Central memory CD4-positive, alpha-beta T cell (primary cell): ENCODE measurements at places on chromosomes 16 and 17.
A peak's percentile ranks its signal among the peaks of the same experiment; 100 is the strongest.

DNA sequence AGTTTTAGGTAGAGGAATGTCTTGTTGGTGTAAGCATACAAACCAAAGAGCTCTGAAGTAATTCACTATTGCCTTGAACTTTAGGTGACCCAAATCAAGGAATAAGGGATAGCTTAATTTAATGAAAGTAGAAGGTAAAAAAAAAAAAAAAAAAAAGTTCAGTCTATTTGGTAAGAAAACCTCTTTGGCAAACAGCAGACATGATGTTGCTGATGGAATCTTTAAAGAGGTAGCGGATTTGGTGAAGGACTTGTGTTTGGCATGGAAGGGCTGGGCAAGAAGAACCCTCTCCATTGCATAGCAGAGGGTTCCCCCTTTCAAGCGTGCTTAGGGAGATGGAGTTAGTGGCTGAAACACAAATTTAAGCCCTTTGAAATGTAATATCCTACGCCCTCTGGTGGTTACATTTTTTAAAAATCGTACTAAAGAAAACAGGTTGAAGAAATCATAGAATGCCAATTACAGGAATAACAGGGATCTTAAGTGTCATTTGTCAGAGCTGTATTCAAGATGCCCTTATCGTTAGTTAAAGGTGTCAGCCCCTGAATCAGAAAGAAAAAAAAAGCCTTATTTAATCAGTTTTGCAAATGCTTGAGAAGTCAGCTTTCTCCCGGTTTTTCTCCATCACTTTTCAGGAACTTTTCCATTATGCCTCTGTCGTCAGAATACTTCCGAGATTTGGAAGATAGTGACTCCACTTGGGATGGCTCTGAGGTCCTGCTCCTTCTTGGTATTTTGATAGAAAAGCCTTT lies 383.1 kb downstream of the KCNJ2 start:
- no peak for DNase-seq

- no peak for DNase-seq
Measured at GRCh38 chr16:3915426-3916260, 35.1 kb upstream of the CREBBP start.

- no peak for DNase-seq
Measured at GRCh38 chr16:79899316-79899715, 298.8 kb upstream of the MAF start.

DNA sequence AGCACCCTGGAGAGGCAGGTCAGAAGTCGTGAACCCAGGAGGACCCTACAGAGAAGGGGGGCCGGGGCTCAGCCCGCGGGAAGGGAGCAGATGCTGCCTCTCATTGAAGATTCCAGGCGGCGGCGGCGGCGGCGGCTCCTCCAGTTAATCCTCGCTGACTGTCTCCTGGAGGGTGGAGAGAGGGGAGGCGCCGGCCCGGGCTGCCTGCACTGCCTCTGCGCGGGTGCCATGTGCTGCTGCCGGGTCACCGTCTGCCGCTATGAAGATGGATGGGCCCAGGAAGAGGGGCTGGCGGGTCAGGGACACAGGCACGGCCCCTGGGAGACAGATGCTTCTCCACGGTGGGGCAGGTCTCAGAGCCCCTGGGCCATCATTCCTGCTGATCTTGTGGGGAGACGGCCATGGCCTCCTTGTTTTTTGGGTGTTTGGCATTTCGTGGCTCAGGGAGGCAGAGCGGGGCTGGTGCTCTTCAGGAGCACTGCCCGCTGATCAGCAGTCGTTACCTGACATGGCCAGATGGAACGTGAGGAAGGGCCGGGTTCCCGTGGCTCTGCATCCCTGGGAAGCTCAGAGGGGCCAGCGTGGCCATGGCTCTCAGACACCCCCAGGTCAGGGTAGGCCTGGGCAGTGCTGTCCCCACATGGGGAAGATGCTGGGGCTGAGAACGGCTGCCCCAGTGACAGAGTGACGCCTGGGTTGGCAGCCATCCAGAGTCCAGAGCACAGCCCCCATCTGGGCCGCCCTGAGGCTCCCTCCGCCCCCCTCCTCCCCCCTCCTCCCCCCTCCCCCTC lies 36.1 kb downstream of the GINS2 start:
- DNase-seq: no peak

GRCh38 chr16:29663016-29663806 lies at the start of gene SPN:
SPN (plus strand) TSS chr16:29663247; CDS start chr16:29663729, 482 bp downstream.
- peak; percentile 35 for DNase-seq

- DNase-seq: no peak
Measured at GRCh38 chr17:31488982-31489294, 97.5 kb downstream of the RAB11FIP4 start.

- DNase-seq: no peak
Measured at GRCh38 chr16:57358527-57359095, at the start of gene CCL22. CCL22 (plus strand) TSS chr16:57358783; CDS start chr16:57358817, 34 bp downstream.

GRCh38 chr17:46192439-46193150 lies 634 bp downstream of the KANSL1 start:
- DNase-seq: peak; percentile 58

GRCh38 chr17:21042458-21043295 lies at the start of gene USP22:
USP22 (minus strand) TSS chr17:21043011; CDS start chr17:21042835, 176 bp downstream.
- DNase-seq: no peak

DNA sequence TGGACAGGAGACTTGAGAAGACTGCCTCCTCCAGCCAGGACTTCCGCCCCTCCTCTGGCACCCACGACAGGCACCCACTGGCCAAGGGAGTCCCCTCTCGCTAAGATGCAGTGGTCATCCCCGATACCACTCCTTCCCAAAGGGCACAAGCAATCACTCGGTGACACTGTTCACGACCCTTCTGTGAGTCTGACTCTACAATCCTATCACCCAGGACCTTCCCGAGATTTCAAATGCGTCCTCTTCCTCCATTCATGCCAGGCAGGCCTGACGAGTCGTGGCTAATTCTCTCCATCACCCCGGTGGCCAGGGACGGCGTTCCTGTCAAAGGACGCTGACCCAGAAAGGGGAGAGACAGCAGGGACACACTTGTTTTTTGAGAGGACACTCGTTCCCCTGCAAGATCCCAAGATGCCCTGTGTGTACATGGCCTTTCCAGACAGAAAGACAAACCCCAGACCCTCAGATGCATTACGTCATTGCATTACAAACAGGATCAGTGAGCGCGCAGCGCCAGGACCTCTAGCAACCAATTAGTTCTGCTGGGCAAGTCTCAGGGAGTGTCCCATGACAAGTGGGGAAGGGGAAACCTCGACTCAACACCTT lies 12.2 kb downstream of the FBXO31 start:
- DNase-seq: no peak

GRCh38 chr16:3118204-3118790 lies 5.9 kb downstream of the ZNF205 start:
- no peak for DNase-seq

DNA sequence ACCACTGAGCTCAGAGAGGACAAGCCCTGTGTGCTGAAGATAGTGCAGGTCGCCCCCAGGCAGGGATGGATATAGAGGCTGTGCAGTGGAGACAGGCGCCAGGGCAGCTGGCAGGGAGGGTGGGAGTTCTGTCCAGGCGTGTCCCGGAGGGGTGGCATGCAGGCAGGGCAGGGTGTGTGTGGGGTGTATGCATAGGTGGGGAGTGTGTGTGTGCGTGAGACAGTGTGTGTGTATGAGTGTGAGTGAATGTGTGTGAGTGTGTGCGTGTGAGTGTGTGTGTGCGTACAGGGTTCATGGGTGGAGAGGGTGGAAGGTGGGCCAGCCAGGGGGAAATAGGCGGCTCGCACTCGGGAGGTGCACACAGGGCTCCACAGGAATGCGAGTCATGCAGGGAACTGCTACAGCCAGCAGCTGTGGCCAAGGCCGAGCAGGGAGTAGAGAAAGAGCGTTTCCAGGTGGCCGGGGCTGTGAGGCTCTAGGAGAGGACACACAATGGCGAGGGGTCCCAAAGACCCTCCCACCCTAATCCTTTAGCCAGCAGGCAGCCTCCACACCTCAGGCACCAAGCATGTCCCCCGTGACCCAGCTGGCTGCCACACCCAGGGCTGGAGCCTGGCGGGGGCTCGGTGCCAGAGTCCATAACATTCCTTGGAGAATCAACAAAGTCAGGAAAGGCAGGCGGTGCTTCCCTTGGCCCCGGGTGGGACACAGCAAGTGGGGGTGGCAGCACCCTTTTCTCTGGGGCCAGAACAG lies 4.6 kb downstream of the PLCD3 start:
- DNase-seq: no peak

DNA sequence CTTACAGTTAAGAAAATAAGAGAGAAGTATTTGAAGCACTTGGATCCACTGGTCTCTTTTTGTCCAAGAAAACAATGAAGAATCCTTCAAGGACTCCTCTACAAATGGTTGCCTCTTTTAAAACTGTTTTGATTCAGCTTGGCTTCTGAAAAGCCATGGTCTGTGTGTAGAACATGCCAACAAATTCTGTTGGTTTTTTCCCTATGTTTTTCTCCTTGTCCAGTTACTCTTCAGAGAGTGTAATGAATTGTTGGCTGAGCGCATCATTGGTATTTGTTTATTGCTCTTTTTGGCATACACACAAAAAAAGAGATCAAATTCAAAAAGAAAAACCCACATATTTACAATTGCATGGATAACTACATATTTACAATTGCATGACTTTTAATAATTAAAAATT lies at the start of gene ABCA10:
Gene ABCA10 (minus strand): TSS at position 249 of the 400 bp plus-strand sequence. CDS start 3,466 bp downstream, outside the sequence.
- no peak for DNase-seq

- DNase-seq: no peak
Measured at GRCh38 chr16:46949241-46949892, 24.1 kb downstream of the DNAJA2 start.

- no peak for DNase-seq
Measured at GRCh38 chr17:13746404-13746803, 144.7 kb upstream of the HS3ST3A1 start.

- DNase-seq: no peak
Measured at GRCh38 chr16:86626966-86627365, 48.6 kb downstream of the FOXL1 start.

- no peak for DNase-seq
Measured at GRCh38 chr16:717450-718245, 2.7 kb downstream of the METRN start.

- no peak for DNase-seq
Measured at GRCh38 chr17:31392002-31392855, 754 bp downstream of the RAB11FIP4 start.

- no peak for DNase-seq
Measured at GRCh38 chr16:68283801-68284598, 19.7 kb downstream of the SLC7A6 start.

DNA sequence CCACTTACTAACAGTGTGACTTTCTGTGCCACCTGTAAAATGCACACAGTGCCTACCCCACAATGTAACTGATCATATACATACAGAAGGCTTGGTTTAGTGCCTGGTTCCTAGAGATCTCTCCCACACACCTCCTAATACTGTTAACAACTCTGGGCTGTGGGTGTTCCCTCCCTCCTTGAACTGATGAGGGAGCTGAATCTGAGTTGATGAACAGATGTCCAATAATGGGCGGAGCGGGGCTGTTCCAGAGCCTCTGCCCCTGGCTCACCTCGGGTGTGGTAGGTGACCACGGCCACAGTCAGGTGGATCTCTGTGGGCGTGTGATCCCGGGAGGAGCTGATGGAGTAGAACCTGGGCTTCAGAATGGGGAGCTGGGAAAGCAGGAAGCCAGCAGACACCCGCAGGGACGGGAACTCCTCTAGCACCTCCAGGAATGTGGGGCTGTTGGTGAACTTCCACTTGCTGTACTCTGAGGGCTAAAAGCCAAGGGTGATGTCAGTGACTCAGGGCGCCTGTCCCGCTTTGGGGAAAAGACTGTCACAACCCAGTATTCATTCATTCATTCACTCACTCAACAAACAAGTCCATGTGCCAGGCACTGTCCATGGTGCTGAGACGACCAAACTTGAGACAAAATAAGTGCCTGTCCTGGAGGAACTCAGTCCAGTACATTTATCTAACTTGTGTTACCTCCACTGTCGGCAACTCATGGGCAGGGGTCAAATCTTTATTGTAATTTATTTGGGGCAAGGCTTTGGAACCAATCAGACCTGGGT lies 37.6 kb downstream of the NOS2 start:
- DNase-seq: no peak

DNA sequence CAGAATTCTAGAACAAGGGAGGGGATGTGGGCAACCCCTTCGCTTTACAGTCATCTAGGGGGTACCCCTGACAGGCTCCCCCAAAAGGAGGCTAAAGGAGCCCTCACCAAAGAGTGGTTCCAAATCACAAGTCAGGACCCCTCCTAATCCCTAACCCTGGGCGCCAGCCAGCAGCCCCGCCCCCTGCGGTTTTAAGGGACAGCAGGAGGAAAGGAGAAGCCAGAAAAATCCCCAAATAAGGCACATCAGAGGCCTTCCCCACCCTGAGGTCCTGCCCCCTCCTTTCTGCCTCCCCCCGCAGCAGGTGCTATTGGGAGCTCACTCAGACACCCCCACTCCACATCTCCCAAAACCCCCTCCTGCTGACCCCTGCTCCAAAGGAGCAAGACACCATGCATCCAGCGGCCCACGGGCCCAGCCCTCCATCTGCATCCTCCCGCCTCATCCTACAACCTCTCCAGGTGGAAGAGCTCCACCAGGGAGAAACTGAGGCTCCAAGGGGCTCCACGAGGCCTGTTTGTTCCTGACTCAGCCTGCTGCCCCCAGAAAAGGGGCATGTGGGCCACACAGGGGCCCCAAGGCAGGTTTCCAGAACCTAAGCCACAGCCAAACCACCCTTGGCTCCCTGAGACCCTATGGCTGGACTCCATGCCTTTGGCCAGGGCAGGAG lies 93.5 kb downstream of the GOSR1 start:
- DNase-seq: no peak

DNA sequence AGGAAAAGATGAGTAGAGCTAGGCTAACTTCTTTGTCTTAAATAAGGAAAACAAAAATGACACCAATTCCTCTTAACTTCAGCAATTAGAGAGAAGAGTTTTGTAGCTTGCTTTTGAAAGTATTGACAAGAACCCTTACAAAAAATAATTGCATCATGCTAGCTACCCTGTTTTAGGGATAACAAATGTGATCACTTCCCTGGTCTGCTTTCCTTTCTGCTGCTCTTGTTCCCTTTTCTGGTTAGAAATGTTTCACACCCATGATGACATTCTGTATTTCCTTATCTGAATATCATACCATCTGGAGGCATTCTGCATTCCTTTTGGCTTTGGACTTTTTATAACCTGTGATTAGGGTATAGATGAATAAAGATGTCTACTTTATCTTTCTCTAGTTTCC lies 9.9 kb upstream of the SMIM36 start:
- DNase-seq: no peak
